Stimulated activated CD8-positive, alpha-beta memory T cell treated with anti-CD3 and anti-CD28 coated beads, Interleukin-4, amount 100 ng/mL, for 48 hours (primary cell): ENCODE measurements at places on chromosomes 16 and 17.

GRCh38 chr16:1152651-1153259 is at the start of gene CACNA1H:
CACNA1H (plus strand) TSS chr16:1153106; CDS start chr16:1153738, 632 bp downstream.
- DNase-seq = peak; percentile 68

- no peak for DNase-seq
Observed at GRCh38 chr16:877242-878071, 76.9 kb upstream of the GNG13 start.

DNA sequence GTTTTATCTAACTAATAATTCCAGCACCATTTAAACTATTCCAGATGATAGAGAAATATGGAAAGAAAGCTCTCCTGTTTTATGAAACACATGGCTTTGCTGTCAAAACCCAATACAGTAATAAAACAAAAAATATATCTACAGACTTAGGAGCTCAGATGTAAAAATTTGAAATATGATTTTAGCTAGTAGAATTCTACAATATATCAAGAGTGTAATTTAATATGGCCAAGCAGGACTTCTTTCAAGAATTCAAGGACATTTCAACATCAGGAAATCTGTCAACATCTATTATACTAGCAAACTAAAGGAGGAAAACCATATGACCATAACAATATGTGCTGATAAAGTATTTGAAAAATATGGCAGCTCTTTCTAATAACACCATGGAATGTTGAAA is 57.5 kb downstream of the CCDC182 start:
- no peak for DNase-seq

- DNase-seq = no peak
Observed at GRCh38 chr16:68355447-68356248, 44.8 kb downstream of the PRMT7 start.

- no peak for DNase-seq
Observed at GRCh38 chr17:19978805-19979211, 1.2 kb upstream of the AKAP10 start.

- DNase-seq = no peak
Observed at GRCh38 chr17:4583206-4583605, 1.1 kb upstream of the SMTNL2 start.

- DNase-seq = no peak
Observed at GRCh38 chr17:80716986-80717719, 172.5 kb downstream of the RPTOR start.

DNA sequence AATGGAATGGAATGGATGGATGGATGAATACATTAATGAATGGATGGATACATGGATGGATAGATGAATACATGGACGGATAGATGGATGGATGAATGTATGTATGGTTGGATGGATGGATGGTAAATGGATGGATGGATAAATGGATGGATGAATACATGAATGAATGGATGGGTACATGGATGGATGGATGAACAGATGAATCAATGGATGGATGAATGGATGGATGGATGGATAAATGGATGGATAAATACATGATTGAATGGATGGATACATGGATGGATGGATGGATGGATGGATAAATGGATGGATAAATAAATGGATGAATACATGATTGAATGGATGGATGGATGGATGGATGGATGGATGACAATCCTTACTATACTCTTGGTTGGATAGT is 26.0 kb downstream of the TMC5 start:
- no peak for DNase-seq

DNA sequence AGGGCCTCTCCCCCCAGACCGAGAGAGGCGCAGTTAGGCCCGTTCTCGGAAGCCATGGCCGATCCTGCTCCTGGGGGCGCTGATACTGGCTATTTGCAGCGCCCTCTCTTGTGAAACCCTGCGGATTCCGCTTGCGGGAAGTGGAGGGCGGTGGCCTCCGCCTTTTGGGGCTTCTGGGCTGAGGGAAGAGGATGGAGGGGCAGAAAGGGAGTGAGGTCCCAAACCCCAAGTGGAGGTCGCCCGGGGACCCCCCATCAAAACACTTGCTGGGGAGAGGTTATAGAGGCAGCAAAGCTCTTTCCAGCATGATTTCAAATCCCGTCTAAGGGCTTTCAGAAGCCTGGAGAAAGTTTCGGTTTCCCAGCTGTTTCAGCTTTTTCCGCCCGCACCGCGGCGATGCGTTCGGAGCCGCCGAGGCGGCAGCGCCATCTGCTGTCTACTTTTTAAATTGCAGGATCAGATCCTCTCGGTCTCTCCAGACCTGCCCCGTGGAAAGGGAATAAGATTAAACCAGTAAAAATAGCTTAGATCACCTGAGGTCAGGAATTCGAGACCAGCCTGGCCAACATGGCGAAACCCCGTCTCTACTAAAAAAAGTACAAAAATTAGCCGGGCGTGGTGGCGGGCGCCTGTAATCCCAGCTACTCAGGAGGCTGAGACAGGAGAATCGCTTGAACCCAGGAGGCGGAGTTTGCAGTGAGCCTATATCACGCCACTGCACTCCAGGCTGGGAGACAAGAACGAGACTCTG is 15.8 kb downstream of the SNX20 start:
- peak; percentile 94 for DNase-seq

- no peak for DNase-seq
Observed at GRCh38 chr17:38324141-38324697, 19.5 kb downstream of the GPR179 start.

- DNase-seq = no peak
Observed at GRCh38 chr16:49674351-49674851, 181.5 kb downstream of the ZNF423 start.

- DNase-seq = no peak
Observed at GRCh38 chr16:60905811-60906210, 1130.4 kb downstream of the CDH8 start.

- no peak for DNase-seq
Observed at GRCh38 chr17:81741594-81742452, 29.7 kb downstream of the SLC25A10 start.

DNA sequence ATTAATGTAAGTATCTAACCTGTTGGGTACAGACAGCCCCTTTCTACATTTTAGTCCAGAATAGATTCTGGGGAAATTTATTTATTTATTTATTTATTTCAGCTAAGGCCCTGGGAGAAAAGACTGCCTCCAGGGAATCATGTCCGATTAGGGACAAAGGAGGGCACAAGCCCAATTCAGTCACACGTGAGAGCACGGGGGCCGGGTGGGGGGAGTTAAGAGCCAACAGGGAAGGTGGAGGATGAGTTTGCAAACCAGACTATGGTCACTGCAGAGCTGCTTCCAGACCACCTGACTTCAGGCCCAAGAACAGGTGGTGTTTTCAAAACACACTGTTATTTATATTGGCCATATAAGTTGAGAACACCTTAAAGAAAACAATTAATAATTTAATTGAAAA is 1.6 kb upstream of the ZFHX3 start:
- DNase-seq = no peak

DNA sequence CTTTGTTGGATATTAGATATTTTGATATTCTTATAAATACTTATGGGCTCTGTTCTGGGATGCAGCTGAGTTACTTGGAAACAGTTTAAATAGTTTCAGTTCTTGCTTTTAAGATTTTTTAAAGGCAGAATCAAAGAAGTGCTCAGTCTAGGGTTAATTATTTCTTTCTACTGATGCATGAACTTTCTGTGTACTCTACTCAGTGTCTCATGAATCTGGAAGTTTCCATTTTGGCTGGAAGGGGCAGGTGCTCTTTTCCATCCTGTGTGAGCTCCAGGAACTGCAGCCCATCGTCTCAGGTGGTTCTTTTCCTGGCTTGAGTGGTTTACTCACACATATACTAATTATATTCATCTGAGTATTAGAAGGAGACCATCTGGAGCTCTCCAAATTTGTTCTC is 61.1 kb upstream of the CPHXL start:
- DNase-seq = no peak

- DNase-seq = no peak
Observed at GRCh38 chr17:73061161-73061560, 31.3 kb downstream of the SLC39A11 start.

DNA sequence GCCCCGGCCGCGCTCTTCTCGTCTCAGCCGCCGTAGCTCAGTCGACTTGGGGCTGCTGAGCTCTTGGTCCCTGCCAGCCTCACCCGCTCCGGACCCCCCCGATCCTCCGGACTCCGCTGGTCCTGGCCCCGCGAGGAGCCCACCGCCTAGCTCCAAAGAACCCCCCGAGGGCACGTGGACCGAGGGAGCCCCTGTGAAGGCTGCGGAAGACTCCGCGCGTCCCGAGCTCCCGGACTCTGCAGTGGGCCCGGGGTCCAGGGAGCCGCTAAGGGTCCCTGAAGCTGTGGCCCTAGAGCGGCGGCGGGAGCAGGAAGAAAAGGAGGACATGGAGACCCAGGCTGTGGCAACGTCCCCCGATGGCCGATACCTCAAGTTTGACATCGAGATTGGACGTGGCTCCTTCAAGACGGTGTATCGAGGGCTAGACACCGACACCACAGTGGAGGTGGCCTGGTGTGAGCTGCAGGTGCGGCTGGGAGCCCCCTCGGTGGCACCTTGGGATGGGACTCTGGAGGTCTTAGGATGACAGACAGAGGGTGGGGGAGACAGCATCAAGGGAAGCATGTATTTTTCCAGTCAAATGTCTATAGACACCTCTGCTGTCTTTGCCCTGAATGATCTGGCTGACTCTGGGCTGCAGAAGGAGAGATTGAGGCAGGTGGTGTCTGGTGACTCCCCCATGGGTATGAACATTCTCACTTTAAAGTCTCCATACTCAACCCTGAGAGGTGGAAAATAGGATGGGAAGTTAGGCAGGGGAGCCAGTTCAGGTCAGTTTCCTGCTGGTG is 635 bp downstream of the WNK4 start:
- no peak for DNase-seq

DNA sequence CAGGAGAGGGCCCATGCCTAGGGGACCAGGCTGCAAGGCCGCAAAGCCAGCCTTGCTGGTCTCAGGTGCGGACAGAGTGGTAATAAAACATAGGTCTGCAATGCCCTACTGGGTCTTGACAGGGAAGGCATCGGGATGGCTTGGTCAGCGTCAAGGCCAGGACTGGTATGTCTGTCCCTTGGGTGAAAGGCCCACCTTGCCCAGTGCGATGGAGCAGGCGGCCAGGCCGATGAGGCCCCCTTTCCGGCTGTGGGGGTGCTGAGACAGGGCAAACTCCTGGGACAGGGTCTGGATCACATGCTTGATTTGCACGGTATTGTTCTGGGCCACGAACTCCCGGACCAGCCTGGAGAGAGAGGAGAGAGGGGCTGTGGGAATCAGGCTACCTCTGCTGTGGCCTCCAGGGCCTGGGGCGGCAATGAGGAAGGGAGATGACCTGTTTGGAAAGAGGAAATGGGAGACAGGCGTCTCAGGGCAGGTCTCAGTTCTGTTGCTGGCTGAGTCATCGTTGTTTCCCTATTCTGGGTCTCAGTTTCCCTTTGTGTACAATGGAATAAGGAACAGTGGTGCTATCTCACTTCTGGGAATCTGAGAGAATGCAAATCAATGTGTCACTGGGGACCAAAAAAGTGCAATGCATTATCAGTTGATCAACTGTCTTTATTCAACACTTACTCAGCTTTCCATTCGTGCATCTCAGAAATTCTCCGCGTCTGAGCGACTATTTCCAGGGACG is 14.8 kb downstream of the VAC14 start:
- DNase-seq = no peak

GRCh38 chr17:8087952-8088230 is 375 bp upstream of the ALOX12B start:
- DNase-seq = no peak

DNA sequence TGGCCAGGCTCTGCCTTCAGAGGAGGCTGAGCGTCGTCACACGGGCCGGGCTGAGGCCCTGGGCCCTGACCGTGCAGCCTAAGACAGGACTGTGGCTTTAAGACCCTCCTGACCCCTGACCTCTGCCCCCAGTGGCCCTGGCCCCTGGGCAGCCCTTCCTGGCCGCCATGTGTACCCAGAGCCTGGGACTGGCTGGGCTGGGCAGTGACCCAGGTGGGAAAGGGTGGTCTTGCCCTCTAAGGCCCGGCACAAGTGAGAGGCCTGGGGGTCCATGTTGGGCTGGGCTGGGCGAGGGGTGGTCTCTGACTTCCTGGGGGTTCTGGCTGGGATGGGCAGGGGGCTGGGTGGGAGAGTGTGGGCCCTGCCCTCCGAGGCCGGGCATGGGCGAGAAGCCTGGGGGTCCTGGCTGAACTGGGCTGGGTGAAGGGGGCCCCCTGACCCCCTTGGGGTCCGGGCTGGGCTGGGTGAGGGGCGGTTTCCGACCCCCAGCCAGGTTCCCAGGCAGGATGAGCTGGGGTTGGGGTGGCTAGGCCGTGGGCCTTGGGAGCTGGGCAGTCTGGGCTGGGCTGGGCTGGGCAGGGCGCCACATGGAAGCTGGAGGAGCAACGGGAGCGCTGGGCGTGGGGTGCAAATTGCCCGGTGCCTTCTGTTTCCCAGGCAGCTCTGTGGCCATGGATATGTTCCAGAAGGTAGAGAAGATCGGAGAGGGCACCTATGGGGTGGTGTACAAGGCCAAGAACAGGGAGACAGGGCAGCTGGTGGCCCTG is at the start of gene CDK3:
Gene CDK3 (plus strand): TSS at position 101 of the 767 bp plus-strand sequence. CDS start 571 bp downstream, at position 672.
- no peak for DNase-seq

DNA sequence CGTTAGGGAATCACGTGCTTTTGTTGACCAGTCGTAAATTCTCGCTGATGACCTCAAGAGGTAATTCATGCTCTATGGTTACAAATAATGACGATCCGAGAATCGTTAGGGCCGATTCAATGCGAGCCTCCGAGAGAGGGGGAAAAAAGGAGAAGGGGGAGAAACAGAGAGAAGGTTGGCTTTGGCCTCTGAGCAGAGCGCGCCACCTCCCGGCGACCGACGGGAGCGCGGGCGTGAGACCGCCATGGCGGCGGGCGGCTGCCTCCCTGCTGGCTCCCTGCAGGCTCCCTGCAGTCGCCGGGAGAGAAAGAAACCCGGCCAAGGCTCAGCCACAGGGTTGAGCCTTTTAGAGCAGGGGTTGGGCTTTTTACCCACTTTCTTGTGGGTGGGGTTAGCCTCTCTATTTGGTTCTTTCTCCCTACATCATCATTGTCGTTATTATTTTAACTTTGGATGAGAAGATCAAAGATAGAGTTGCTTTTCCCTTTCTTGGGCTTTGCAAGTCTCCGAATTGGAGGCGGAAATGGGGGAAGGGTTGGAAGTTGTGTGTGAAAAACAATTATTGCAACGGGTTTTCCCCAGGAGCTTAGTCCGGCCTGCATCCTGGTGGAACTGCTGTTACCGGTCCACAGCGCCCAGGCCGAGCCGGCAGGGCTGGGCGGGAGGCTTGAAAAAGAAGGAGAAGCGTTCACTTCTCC is 410 bp upstream of the HOXB5 start:
- DNase-seq = peak; percentile 90

GRCh38 chr16:9657641-9658040 is 524.6 kb downstream of the GRIN2A start:
- DNase-seq = no peak
